ENCODE measurements at places on chromosomes 16 and 17.

GRCh38 chr16:48609652-48610029, 339 bp downstream of the N4BP1 start:
- DNase-seq = peak; percentile 54

DNA sequence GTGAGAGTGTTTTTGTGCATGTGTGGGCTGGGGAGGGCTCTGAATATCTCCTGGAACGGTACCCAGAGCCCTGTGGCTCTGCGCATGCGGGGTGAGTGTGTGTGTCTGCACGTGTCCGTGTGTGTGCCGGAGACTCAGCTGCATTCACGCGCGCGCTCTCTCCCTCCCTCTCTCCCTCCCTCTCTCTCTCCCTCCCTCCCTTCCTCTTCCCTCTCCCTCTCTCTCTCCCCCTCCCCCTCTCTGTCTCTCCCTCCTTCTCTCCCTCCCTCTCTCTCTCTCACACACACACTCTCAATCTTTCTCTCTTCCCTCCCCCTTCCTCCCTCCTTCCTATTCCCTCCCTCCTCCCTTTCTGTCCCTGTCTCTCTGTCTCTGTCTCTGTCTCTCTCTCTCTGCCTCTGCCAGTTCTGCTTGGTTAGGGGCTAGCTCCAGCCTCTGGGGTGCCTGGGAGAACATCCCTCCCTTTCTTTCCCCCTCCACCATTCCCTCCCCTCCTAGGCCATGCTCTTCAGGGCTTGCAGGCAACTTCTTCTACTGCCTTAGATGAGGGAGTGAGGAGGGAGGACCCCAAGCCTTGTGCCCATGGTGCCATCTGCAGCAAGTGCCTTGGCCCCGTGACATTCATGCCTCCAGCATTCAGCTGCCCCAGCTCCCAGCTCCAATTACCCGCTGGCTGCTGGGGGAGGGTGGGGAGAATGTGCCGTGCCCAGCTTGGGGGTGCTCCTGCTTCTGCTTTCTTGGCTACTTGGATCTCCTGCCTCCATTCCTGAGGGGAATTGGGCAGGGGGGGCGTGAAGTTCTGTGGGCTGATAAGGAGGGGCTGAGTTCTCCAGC, 6.4 kb downstream of the THRA start:
- DNase-seq = peak; percentile 76

- no peak for DNase-seq
Observed at GRCh38 chr17:77204536-77204935, 63.8 kb downstream of the SEC14L1 start.

GRCh38 chr17:64920419-64921172, 1.3 kb upstream of the LRRC37A3 start:
- DNase-seq = no peak

DNA sequence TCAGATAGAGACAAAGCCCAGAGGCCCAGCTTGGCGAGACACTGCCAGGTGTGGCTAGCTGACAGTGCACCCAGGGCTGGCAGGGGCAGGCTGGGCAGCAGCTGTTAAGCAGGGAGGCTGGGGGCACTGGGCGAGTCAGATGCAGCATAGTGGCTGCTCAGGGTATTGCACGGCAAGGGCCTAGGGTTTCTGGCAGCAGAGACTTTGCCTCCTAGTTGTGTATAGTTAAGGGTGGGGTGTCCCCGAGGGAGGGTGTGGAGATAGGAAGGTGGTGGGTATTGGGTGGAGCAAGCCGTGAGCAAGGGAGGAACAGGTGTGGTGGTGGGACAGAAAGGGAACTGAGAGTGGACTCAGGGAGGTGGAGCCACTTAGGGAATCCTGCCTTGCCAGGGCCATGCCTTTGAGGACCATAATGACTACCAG, 66.0 kb downstream of the SMPD3 start:
- no peak for DNase-seq
